ELF-1 (cell line): ENCODE measurements at places on chromosomes 1 and 21.

GRCh38 chr1:201475130-201475529, 6.1 kb upstream of the PHLDA3 start:
- no peak for DNase-seq

- no peak for DNase-seq
Observed at GRCh38 chr1:98129491-98129890, 208.7 kb upstream of the DPYD start.

DNA sequence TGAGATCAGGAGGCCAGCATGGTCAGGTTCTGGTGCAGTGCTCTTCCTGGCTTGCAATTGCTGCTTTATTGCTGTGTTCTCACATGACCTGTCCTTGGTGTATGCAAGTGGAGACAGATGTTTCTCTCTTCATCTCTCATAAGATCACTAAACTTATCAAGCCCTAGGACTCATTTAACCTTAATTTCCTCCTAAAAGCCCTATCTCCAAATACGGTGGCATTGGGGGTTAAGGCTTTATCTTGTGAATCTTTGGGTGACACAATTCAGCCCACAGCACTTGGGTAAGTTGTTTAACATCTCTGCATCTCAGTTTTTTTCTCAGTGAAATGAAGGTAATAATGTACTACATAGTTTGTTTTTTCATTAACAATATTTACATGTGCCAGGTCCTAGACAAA, 152.4 kb downstream of the RWDD3 start:
- no peak for DNase-seq

DNA sequence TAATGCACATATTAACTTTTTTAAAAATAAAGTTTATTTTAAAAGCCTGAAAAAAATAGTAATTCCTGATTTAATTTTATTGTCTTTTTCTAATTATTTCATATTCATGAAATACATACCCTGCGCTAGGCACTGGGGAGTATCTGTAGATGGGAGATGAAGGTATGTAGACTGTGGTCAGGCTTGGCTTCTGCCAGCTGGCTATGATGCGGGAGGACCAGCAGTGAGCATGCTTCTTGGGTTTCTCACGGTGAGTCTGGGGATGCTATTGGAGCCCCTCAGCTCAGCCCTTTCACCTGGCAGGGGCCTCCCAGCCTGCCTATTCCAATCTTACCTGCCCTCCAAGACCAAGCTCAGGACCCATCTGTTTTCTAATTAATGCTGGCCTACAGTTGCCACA, 138.4 kb downstream of the NOS1AP start:
- DNase-seq = no peak

DNA sequence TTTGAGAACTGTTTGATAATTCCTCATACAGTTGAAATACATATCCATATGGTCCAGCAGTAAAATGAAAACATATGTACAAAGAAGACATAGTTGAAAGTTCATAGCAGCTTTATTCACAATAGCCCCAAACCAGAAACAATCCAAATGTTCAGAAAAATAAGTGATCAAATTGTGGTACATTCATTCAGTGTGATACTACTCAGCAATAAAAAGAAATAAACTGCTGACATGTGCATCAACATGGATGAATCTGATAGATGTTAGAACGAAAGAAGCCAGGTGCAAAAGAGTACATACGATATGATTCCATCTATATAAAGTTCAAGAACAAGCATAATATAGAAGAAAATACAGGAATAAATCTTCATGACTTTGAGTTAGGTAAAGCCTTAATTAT, 77.2 kb downstream of the EVI5 start:
- no peak for DNase-seq

DNA sequence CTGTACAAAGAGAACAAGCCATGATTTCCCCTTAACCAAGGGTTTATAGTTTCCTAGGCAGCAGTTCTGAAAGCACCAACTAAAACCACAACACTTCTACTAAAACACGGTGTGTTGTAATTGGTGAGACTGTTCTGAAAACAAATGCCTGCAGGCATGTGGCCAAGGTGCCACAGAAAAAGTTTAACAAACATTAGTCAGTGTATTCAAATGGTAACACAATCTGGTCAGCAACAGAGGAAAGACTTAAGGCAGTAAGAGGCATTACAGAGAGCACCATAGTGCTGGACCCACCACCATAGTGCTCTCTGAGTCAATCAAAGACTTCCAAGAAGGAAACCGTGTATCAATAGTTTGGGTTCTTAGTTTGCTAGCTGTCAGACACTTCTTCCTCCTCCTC, 16.7 kb downstream of the SNIP1 start:
- DNase-seq = no peak

GRCh38 chr1:101120868-101121267, 95.3 kb upstream of the DPH5 start:
- DNase-seq = no peak

DNA sequence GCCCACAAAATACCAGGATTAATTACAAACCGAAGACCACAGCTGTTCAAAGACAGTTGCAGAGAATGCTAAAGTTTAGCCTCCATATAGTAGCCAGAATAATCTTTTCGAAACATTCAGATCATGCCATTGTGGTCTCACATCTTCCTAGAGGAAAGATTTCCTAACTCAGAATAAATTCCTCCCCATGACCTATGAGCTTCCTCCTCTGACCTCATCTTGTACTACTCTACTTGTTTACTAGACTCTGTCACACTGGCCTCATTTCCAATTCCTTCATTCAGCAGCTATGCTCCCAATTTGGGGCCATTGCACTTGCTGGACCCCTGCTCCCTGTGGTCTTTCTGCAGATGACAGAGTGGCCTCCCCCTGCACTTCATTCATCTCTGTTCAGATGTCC, 71.8 kb upstream of the LRRC53 start:
- DNase-seq = no peak

DNA sequence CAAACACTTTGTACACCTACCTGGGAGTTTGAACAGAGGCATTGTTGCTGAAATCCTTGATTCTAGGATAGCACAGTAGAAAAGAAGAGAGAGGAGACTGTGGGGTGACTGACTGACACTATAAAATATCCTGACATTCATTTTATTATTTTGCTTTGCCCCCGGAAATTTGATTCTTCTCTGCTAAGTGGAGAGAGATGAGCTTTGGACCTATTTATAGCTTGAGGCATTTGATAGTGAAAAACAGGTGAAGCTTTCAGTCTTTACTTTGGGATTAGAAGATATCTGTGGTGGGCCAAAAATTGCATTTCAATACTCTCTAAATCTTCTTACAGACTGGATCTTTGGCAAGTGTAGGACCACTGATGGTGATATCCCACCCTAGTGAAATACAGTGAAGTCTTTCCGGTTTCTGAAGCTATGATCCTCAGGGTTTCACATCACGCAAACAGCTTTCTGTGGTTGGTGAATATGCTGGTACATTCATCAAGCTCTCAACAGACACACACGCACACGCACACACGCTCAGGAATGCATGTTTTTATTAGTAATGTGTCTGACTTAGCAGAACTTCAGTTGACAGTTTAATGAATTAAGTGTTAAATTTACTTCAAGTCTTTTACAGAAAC, at the start of gene AMPD1:
AMPD1 (minus strand) TSS at position 117 of the 629 bp plus-strand sequence; CDS start at position 42, 75 bp downstream.
- DNase-seq = no peak

DNA sequence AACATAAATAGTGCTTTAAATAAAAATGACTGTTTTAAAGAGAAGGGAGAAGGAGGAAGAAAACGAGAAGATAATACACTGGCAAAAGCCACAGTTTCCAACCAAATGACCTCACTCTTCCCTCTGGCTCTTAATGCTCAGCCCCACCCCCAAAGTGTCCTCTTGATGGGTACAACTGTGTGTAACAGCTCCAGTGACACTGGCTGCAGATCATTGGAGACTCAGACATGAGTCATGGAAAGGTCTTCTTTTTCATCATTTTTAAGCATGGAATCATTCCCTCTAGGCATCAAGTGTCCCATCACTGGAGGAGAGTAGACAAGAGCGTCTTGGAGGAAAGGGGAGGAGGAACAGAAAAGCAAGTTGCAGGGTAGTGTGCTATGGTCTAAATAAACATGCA, 333.0 kb downstream of the PAPPA2 start:
- DNase-seq = no peak
